ENCODE measurements at places on chromosomes 7 and 10. TPM values are rescaled to one million over a fixed set of nuclear protein-coding genes. Genes with fewer than 3 reads are reported as not detected.

DNA sequence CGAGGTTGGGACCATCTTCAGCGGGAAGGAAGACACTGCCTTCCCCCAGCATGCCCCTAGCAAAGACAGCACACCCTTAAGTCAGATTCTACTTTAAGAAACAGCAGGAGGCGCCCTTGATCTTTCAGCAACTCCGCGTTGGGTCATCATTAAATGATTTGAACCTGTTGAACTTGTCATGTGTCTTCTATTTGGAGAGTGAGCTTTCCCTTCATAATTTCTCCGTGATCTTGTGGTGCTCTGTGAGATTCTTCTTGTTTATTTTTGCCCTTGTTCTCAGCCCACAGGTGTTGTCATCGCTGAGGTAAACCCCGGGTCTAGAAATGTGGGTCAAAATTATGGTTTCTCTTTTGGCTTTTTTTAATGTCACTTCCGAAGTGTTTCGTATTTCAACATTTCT, 49.5 kb upstream of the PITRM1 start:
- H3K4me1 ChIP-seq, result peaks cover 4% of the 10 kb centered on the region
- no peak overlapping the region for H3K27ac ChIP-seq
- no peak for DNase-seq
- no peak overlapping the region for H3K4me3 ChIP-seq
- H3K36me3 ChIP-seq, result peaks cover 2% of the 10 kb centered on the region

DNA sequence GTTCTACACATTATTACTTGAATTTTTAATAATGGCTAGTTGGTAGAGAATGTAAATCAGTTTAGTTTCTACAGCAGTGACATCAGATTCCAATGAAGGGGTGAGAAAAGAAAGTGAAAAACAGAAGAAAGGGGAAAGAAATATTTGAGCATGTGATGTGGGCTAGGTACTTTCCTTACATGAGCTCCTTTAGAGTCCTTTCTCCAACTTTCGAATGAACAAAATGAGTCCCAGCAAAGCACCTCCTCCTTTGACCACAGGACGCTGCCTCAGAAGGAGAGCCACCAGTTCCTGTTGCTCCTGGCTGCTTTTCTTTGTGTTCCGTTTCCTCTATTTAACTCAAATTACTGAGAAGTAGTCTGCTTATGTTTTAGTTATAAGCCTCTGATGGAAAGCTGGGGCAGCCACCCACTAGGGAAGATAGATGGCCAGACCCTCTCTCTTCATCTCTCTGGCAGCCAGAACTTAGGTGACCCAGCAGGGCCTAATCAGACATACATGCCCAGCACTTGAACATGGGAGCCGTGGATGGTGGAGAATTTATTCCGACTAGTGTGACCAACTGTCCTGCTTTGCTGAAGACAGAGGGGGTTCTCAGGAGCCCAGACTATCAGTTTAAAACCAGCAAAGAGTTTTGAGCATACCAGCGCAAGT, 82.4 kb upstream of the NME8 start:
- peak overlapping the region; percentile 22 for H3K4me3 ChIP-seq
- DNase-seq, result no peak
- peak overlapping the region; percentile 64 for H3K27ac ChIP-seq
- peaks cover 2% of the 10 kb centered on the region for H3K27me3 ChIP-seq
- H3K4me1 ChIP-seq, result peaks cover 14% of the 10 kb centered on the region
- H3K36me3 ChIP-seq, result peaks cover 2% of the 10 kb centered on the region

GRCh38 chr10:130177250-130177649, 41.1 kb downstream of the GLRX3 start:
- no peak overlapping the region for H3K27ac ChIP-seq
- H3K27me3 ChIP-seq, result peaks cover 2% of the 10 kb centered on the region
- H3K4me1 ChIP-seq, result peaks cover 8% of the 10 kb centered on the region
- peaks cover 37% of the 10 kb centered on the region for H3K36me3 ChIP-seq
- no peak for DNase-seq

GRCh38 chr10:117972168-117972837, 74.4 kb downstream of the RAB11FIP2 start:
- H3K27me3 ChIP-seq, result peaks cover 10% of the 10 kb centered on the region
- H3K4me1 ChIP-seq, result no peaks in the 10 kb centered on the region
- H3K4me3 ChIP-seq, result no peak overlapping the region
- H3K36me3 ChIP-seq, result no peaks in the 10 kb centered on the region

GRCh38 chr7:111424768-111425167, 137.5 kb downstream of the IMMP2L start:
- H3K27me3 ChIP-seq, result no peaks in the 10 kb centered on the region
- no peak overlapping the region for H3K27ac ChIP-seq
- H3K4me3 ChIP-seq, result no peak overlapping the region
- no peaks in the 10 kb centered on the region for H3K36me3 ChIP-seq
- H3K4me1 ChIP-seq, result no peaks in the 10 kb centered on the region

- no peaks in the 10 kb centered on the region for H3K36me3 ChIP-seq
- peaks cover 21% of the 10 kb centered on the region for H3K4me1 ChIP-seq
- H3K27me3 ChIP-seq, result no peaks in the 10 kb centered on the region
- DNase-seq, result no peak
- H3K4me3 ChIP-seq, result no peak overlapping the region
Observed at GRCh38 chr7:142511801-142512200, 237.5 kb upstream of the PRSS1 start.

DNA sequence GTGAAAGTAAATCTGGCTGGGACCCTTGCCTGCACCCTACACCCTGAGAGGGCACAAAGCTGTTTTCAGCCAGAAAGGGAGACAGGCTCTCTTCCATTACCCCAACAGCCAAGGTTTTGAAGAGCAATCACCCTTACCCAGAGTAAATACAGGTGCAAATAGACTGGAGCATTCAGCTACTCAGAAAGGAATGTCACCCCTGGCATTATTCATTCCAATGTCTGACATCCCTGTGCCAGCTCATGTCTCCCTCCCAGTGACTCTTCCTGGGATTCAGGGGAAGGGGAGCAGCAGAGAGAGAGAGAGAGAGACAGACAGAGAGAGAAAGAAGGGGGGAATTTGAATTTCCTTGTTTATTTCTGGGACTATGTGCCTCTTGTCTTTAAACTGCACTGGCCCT, 611.8 kb downstream of the SORCS3 start:
- H3K27ac ChIP-seq, result no peak overlapping the region
- no peak overlapping the region for H3K4me3 ChIP-seq
- no peaks in the 10 kb centered on the region for H3K27me3 ChIP-seq

DNA sequence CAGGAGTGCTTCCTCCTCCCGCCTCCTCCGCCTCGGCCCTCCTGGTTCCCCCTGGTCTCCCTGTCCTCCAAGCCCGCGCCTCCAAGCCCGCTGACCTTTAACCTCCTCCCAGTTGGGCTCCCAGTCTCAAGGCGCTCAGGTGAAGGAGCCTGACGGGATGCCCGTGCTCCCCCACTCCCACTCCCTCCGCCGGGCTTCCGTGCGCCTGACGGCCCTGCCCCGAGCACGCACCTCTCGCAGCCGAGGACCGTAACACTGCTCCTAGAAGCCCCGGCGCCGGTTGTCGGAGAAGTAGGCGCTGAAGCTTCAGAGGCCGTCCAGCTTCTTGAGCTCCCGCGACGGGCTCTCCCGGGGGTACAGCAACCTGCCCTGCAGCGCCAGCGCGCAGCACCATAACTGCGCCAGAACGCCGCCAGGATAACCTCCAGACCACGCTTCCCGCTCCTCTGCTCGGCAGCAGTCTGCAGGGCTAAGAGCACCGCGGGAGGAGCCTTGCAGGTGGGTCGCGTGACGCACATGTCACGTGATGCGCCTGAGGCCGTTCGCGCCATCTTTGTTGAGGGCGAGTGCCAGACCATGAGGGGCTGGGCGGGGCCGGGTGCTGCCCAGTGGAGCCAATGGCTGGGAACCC, 71.0 kb upstream of the ZNF479 start:
- H3K36me3 ChIP-seq, result no peaks in the 10 kb centered on the region
- H3K27ac ChIP-seq, result no peak overlapping the region
- no peak overlapping the region for H3K4me3 ChIP-seq
- H3K27me3 ChIP-seq, result no peaks in the 10 kb centered on the region
- no peaks in the 10 kb centered on the region for H3K4me1 ChIP-seq
- DNase-seq, result no peak

DNA sequence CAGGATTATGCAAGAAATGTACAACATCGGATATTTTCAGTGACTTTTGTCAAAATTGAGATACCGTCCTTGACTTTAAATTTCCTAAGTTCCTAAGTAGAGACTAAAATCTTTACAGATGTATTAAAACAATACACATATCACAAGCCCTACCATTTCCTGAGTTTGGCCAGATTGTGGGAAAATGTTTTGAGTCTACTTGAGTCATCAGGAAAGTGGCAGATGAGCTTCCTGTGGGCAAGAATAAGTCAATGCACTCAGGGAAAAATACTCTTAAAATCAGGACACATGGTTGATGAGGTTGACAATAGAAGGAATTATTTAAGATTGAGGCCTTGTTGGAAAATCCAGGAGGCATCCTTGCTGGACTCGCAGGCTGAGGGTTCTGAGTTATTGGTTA, 162.5 kb downstream of the SNX10 start:
- H3K4me1 ChIP-seq, result no peaks in the 10 kb centered on the region
- no peaks in the 10 kb centered on the region for H3K36me3 ChIP-seq
- no peak overlapping the region for H3K27ac ChIP-seq

DNA sequence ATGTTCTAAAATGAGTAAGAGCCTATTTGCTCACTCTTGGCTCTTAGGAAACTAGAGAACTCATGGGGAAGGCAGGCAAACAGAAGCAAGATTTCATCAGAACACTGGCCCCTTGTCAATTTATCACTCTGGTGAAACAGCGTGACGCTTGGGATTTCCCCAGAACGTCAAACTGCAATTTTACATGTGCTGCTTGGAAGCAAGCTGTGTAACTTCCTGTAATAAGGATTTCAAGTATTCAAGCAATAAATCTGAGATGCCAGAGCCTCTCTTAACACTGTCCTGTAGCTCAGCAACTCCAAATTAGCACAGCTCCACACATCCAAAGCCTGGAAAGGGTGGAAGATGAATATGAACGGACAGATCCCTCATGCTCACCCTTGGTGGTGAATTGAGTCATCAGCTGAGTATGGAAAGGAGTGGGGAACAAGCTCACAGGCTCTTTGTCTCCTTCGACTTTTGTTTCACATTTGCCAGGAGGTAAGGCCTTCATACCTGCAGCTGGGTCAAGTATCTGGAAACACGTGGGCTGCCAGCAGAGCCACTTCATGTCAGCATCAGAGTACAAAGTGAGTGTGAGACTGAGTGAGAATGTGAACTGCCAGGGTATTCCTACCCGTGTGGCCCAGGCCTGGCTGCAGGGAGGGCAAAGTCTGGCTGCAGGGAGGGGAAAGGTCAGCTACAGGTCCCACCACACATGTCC, 140.4 kb upstream of the NAMPT start:
- peak overlapping the region; percentile 2 for H3K27ac ChIP-seq
- DNase-seq, result no peak
- H3K4me1 ChIP-seq, result peaks cover 12% of the 10 kb centered on the region
- H3K27me3 ChIP-seq, result no peaks in the 10 kb centered on the region

DNA sequence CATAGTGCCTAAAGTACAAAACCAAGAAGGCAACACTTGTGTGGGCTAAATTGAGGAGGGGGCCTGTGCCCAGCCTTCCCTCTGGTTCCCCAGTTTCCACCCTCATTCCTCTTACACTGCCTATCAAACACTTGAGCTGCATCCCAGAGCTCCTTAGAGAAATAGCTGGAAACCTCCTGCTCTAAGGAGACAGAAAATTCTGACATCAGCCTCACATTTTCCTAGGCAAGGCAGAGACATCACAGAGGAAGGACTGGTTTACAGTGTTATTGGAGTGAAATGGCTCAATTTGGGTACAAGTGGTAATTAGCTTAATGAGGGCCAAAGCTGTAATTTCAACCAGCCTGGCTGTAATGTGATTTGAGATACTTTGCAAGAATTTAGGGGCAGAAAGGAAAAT, 192.3 kb upstream of the AOAH start:
- no peak for DNase-seq
- no peak overlapping the region for H3K4me3 ChIP-seq
- peaks cover 21% of the 10 kb centered on the region for H3K36me3 ChIP-seq

DNA sequence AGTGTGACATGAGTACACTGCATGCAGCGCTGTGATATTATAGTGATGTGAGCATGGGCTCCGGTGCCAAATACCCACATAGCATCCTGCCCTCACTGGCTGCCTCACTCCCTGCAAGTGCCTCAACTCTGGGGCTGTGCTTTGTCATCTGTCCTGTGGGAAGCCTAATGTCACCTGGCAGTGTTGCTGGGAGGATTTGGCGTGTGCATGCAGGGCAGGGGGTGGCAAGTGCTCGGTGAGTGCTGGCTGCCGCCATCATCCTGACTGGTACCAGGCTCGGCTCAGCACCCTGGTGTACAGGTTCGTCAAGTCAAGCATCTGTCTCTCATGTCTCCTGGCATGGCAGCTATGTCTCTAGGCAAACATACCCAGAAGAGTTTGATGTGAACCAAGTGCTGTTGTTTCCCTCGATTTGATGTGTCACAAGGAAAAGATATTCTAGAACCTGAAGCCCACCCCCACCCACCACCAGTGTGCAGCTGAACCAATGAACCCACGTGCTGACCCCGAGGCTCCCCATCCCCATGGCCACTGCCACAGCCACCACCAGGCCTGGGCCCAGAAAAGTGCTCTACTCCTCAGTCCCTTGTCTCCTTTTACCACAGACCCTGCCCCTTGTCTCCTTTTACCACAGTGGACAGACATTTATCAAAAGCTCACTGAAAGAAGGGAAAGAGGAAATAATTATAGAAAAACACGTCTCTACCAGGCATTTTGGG, 135.8 kb downstream of the MAPK8 start:
- DNase-seq, result no peak
- H3K4me1 ChIP-seq, result peaks cover 4% of the 10 kb centered on the region
- H3K4me3 ChIP-seq, result no peak overlapping the region
- H3K27ac ChIP-seq, result no peak overlapping the region
- H3K27me3 ChIP-seq, result no peaks in the 10 kb centered on the region

DNA sequence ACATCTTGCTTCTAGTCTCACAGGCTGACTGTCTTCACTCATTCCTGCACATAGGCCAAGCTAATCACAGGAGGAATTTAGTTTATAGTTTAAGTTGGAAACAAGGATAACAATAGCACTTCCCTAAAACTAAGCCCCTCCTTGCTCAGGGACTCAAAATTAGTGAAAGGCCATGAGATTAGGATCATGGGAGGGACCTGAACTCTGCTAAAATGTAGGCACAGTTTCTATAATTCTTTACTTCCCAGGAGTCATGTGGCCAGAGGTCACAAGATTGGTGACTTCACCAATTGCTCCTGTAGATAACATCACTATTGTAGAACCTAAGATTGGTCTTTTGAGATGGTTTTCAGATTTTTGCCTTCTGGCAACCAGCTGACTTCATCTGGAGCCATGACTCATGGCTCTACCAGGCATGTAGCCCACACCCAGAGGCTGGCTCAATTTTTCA, 14.8 kb upstream of the UPP1 start:
- H3K27me3 ChIP-seq, result peaks cover 2% of the 10 kb centered on the region
- H3K27ac ChIP-seq, result no peak overlapping the region
- DNase-seq, result no peak
- peaks cover 4% of the 10 kb centered on the region for H3K4me1 ChIP-seq
- H3K4me3 ChIP-seq, result no peak overlapping the region

The ZNF804B gene
- not detected for total RNA-seq

The ACTL6B gene
- total RNA-seq, result not detected

The SPDYE11 gene
- not detected for total RNA-seq

The NPY4R gene
- not detected for total RNA-seq

The TPK1 gene
- total RNA-seq, result 17.7 TPM

The PRKCQ gene
- 61.8 TPM for total RNA-seq

Measured in activated naive CD8-positive, alpha-beta T cell treated with anti-CD3 and anti-CD28 coated beads, Interleukin-2, amount 10 ng/mL, durations not matched to agents 7 days and 5 days (primary cell).